ENCODE measurements at places on chromosomes 16 and 17. TPM values are rescaled to one million over a fixed set of nuclear protein-coding genes. Genes with fewer than 3 reads are reported as not detected.

The C17orf75 gene
- total RNA-seq: 17.6 TPM

The RASL10B gene
- total RNA-seq: 1.4 TPM

The PIRT gene
- not detected for total RNA-seq

The MT4 gene
- not detected for total RNA-seq

The SHCBP1 gene
- total RNA-seq: 43.2 TPM

The AMDHD2 gene
- total RNA-seq: 65.1 TPM

The GPATCH8 gene
- 60.1 TPM for total RNA-seq

The CKLF gene
- 293 TPM for total RNA-seq

The SKAP1 gene
- total RNA-seq: 4.4 TPM

The CAMTA2 gene
- total RNA-seq: 32.3 TPM

The MT3 gene
- not detected for total RNA-seq

The TPSAB1 gene
- total RNA-seq: not detected

The TBC1D3E gene
- 0.37 TPM for total RNA-seq

The TSPOAP1 gene
- total RNA-seq: not detected

The CRHR1 gene
- not detected for total RNA-seq

The CBX2 gene
- total RNA-seq: 8.3 TPM

The SULT1A2 gene
- 2.5 TPM for total RNA-seq

The MYO15A gene
- 0.76 TPM for total RNA-seq

The FBXO47 gene
- not detected for total RNA-seq

Measured in Calu3 (cell line).